Globus pallidus (tissue), 1 donor: ENCODE measurements at places on chromosomes 5 and 9.

- no peak for DNase-seq
Measured at GRCh38 chr9:125797930-125798329, 50.8 kb downstream of the PBX3 start.

- DNase-seq = no peak
Measured at GRCh38 chr5:170533383-170533782, 29.6 kb downstream of the KCNIP1 start.

DNA sequence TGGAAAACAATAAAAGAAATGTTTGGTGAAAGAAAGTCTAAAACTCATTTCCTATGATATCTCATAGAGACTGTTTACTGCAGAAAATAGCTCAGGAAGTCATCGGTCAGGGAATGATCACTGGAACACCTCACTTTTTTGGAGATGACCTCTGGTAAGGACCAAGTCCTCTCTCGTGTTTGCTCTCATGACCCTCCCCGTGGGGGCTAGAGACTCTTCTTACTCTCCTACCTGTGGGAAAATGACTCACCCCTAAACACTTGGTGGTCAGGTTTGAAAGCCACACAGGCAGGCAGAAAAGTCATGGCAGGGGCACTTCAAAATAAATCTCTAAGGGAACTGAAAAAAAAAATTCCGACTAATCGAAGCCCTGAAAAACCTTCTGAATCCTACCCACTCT is 48.2 kb downstream of the FAM240B start:
- DNase-seq = no peak

GRCh38 chr5:16364910-16365309 is 100.7 kb downstream of the ZNF622 start:
- DNase-seq = peak; percentile 3

DNA sequence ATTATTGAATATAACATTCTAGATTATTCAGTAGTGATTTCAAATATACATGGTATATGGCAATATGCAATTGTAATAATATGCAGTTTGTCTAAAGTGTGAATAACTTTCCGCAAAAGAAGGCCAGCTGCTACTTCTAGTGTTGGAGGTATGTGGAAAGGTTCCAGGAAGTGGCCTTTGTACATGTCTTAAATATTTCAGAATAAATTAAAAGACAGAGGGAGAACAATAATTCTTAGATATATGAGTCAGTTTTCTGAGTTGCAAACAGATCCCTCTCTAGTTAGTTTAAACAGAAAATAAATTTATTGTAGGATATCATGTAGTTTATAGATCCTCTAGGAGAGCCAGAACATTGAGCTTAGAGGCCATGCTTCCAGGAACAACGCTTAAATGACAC is 210.8 kb upstream of the ELL2 start:
- no peak for DNase-seq
